ENCODE measurements at places on chromosomes 3 and 15.

- DNase-seq: no peak
Measured at GRCh38 chr3:123152687-123153086, 49.1 kb upstream of the SEC22A start.

- no peak for DNase-seq
Measured at GRCh38 chr3:195450731-195451229, 8.0 kb upstream of the ACAP2 start.

DNA sequence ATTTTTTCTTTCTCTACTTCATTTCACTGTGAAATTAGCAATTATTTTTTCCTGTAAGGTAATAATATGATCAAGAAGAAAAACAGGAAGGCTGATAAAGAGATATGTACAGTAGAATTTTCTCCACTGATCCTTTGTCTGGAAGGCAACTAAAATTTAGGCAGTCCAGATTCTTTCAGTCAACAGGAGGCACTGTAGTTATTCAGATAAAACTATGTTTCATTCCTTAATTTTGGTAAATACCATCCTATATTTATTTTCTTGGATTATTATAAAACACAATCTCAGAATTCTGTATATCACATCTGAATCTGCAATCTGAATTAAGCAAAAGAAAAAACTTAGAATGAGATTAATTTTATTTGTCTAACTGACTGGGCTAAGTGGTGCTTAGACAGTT lies 343.2 kb downstream of the LSAMP start:
- DNase-seq: no peak

DNA sequence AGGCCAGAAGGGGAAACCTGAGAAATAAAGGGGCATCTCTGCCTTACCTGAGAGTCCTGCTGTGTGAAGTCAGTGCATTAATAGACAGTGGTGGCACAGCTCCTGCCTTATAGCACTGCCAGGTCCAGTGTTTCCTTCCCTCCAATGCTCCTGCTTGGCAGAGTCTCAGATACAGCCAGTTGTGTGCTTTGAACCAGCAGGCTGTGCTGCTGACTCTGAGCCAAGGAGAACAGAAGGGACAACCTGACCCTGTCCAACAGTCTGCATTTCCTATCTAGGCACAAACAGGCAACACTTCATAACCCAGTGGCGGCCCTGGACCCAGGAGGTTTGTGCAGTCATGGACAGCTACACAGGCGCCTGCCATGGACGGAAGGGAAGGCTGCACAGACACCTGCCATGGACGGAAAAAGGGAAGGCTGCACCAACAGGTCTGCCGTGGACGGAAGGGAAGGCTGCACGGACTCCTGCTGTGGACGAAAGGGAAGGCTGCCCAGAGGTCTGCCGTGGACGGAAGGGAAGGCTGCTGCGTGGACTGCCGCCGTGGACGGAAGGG lies 33.9 kb upstream of the PLXNA1 start:
- no peak for DNase-seq

DNA sequence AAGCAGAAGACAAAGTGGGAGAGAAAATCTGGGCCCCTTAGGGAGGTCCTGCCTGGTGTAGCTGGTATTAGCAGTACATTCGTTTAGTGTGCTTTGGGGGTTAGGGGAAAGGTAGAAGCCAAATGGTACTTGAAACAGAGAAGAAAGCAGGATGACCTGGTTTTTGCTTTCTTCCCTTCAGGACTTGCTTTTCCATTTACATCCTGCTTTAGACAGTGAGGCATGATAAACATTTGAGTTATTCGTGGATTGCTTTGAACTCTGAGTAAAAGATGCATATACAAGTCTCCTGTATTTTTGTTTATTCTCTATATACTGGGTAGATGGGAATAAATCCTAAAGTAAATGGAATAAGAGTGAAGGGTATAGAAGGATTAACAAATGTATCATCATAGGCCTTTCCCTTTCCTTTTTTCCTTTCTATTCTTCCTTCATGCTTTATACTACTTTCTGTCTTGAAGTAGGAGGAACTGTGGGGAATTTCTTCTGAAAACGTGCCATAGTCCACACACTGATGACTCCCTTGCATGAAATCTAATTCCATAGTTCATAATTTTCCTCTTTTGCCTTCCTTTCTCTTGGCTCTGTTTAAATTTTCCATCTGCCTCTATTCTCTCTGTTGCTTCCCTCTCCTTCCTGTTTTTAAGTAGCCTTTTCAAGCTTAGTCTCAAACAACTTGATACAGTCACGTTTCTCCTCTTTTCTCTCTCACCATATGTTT lies 139.5 kb upstream of the RBMS3 start:
- no peak for DNase-seq

DNA sequence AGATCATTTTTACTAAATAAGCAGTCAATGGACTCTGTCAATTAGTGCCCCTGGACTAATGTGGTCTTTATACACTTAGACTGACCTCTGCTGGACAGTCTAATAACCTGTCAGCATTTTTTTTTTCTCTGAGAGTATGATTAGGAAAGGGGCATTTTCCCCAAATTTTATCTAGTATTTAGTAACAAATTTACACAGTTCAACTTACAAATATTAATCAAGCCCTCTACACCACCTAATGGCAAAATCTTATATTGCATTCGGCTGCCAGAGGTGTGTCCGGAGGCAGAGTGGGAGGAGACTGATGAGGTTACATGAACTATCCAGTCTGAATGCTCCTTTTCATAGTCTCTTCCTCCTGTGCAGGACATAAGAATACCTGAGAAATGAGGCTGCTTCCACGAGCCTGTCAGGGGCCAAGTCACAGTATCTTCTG lies 36.0 kb upstream of the COLQ start:
- DNase-seq: peak; percentile 79

DNA sequence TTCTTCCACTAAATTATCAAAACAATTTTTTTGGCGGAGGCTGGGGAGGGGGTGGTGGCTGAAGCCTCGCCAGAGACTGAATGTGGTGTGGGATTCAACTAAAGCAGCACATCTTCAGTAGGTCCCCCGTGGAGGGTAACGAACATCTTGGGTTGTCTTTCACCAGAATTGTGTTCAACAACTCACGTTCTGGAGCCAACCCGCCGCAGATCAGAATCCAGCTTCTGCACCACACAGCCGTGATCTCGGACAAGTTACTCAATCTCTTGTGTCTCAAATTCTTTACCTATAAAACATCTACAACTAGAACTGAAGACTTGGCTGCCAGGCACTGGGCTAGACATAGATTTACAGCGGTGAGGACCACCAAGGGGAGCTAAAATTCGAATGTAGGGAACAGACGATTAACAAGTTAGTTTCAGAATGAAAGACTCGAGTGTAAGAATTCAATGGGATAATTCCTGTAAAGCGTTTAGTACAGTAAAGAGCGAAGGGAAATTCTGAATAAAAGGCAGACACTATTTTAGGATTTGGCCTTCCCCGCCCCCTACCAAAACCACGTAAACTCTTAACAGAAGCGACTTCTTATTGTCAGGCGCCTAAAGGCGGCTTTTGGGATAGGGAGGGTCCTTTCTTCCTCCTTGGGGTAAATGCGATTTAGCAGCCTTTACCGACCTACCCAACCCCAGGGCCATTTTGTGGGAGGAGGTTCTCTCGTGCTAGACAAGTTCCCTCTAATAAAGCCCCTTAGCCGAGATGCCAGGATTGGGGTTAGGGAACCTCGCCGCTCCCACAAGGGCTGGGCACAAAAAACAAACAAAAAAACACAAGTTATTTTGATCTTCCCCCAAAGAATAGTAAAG lies 697 bp upstream of the RAB5A start:
- no peak for DNase-seq

DNA sequence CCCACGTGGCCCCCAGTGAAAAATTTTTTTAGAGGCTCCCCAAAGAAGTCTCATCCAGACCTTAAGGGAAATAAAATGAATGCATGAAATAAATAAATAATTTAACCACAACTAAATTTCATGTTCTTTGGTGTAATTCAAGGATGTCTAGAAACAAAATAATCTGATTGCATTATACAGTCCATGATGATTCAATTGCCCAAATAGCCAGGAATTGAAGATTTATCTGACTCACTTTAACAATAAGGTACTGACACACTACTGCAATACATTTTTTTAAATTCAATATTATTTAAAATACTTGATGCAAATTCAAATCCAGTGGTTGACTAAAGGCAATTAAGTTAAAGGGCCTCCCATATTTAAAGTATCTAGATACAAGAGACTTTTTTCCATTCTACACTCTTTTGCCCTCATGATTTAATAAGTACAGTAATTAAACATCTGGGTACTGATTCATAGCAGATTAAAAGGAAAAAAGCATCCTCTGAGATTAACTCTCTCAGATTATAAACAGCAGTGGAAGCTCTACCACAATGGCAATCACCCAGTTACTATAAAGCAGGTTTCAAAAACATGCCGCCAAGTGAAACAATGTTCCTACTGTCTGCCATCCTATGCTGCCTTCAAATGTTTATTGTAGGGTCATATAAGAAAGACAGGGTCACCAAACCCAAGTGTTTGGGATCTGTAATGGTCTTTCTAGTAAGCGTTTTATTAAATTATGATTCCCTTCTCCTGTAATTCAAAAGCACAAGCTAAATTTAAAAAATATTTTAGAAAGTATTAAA lies 9.9 kb downstream of the UQCC5 start:
- no peak for DNase-seq

- DNase-seq: no peak
Measured at GRCh38 chr3:77147836-77148578, 108.1 kb downstream of the ROBO2 start.

DNA sequence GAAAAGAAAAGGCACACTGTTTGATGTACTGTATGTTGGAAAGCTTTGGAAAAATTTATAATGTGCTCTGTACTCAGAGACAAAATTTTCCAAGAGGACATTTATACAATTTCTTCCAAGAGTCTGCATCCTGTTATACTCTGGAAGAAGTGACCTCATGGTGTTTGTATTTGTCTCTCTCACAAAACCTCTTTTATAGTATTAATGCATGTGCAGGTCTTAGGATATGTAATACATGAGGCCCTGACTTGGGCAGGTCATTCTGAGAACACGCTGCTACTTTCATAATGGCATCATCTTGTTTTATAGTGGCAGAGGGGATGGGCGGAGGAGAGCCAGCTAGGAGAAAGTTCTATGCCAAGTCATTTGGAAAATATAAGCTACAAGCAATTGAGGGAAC lies 72.0 kb upstream of the P3H2 start:
- DNase-seq: peak; percentile 14

- no peak for DNase-seq
Measured at GRCh38 chr3:10474847-10475246, 30.5 kb downstream of the ATP2B2 start.

DNA sequence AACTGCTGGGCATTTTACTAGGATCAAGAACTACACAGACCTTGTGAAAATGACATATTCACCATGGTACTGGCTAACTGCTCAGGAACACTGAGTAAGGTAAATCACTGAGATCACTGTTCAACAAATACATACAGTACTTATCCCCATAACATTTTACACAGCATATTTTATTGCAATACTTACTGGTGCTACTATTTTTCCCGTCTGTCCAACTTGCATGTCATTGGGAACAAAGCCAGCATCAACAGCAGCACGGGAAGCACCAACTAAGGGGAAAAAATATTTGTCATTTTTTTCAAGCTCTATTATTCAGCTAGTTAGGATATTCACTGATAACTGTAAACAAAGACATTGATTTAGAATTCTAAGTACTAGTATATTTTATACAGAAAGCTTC lies 37.0 kb downstream of the ETFA start:
- DNase-seq: no peak

GRCh38 chr3:122322095-122323075 lies 2.7 kb upstream of the CSTA start:
- DNase-seq: peak; percentile 52

GRCh38 chr3:31254483-31254882 lies 278.2 kb upstream of the STT3B start:
- no peak for DNase-seq

- no peak for DNase-seq
Measured at GRCh38 chr3:192422997-192423342, 304.4 kb downstream of the FGF12 start.

- DNase-seq: peak; percentile 42
Measured at GRCh38 chr3:139173372-139174108, 128.8 kb upstream of the PRR23C start.

DNA sequence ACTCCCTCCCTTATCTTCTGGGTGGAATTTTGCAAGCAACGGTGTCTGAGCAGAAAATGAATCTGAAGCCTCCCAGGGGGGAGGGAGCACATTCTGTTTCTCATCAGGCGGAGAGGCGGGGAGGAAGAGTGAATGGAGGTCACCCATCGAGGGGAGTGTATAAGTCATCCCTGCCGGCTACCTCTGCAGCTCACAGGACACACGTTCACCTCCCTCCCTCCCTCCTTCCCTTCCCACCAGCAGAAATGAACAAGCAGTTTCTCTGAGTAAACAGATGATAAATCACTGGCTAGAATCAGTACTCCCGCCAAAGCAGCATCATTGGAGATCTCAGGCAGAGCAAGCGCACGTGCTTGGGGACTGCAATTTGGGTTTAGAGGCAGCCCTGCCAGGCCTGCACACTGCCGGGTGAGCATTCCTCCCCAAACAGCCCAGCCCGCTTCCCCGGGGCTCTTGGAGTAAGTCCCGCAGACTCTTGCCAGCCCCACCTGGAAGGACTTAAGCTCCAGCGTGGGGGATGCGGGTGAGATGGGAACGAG lies 38.3 kb downstream of the CPN2 start:
- no peak for DNase-seq

DNA sequence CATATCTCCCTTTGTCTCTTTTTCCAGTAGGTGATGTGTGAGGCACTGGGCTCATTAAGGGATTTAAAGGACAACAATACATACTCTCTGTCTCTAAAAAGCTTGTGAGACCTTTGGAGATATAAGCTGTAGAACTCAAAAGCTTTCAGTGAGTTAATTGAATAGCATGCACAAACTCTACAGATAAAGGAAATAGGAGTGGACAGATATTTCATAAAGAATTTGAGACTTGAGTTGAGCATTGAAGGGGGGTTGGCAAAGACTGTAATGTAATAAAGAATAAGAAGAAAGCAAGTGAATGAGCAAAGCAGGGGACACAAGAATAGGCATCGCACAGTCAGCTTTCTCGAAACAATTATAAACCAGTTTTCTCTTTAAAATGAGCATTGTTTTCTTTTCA lies 583.4 kb upstream of the DPPA4 start:
- DNase-seq: no peak

DNA sequence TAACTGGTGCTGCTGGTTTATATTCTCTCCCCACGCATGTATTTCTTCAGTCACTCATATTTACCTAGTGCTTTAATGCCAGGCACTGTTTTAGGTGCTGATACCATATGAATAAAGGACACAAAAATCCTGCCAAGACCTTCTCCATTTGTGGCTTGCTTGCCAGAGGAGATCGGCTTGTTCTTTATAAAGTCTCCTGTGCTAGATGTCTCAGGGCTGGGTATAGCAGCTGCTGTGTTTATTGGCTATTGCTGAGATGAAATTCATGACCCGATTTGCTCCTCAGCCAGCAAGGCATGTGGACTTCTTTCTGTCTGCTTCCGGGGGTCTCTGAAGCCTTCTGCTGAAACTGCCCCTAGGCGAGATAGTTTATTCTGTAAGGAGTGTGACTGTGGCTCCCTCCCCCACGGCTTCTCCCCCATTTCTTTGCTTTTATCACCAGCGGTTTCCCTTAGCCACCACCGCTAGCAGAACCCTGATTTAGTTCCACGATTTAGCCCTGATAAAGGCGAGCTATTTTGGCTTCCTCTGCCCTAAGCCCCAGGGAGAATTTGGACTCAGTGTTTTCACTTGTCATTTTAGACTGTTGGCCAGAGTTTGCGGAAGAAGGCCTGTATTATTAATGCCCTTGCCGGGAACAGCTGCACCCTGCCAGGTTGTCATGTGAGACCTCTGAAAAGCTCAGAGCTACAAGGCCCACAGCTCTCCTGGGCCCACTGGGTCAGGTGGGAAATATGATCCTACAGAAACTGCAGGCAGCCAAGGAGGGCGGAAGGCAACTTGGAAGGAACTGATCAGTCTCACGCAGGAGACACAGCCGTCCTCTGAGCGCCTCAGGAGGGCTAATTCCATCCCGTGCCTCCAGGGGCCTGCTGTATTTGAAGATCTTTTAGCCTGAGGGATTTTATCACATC lies 46.8 kb downstream of the ST6GAL1 start:
- no peak for DNase-seq
